ENCODE measurements at places on chromosomes 3 and 15. TPM values are rescaled to one million over a fixed set of nuclear protein-coding genes. Genes with fewer than 3 reads are reported as not detected.

DNA sequence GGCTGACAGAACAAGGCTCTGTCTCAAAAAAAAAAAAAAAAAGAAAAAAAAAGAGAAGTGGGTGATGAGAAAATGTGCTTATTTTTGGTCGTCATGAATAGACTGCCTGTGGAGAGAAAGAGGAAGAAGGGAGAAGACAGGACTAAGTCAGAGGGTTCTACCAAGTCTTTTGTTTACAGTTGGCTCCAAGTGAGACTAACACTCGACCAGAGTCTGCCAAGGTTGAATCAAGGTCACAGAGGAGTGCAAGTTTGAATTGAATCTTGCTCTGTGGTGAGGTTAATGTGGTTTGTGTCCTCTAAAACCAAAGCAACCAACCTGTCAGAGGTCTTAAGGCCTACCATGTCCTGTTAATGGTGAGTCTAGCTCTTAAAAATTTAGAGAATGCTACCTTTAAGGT, 334.1 kb upstream of the GRM7 start:
- no peak for DNase-seq

DNA sequence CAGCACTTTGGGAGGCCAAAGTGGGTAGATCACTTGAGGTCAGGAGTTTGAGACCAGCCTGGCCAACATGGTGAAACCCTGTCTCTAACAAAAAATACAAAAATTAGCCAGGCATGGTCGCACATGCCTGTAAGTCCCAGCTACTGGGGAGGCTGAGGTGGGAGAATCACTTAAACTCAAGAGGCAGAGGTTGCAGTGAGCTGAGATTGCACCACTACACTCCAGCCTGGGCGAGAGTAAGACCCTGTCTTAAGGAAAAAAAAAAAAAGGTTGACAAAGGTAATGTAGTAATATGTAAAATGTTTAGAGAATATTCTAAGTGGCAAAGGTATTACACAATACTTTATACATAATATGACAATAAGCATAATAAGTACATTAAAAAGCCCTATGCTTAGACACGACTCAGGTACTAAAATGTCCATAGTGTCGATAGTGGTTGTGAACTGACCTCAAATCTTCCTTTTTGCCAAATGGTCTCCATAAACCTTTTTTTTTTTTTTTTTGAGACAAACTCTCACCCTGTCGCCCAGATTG, 16.5 kb downstream of the RPN1 start:
- DNase-seq, result no peak

DNA sequence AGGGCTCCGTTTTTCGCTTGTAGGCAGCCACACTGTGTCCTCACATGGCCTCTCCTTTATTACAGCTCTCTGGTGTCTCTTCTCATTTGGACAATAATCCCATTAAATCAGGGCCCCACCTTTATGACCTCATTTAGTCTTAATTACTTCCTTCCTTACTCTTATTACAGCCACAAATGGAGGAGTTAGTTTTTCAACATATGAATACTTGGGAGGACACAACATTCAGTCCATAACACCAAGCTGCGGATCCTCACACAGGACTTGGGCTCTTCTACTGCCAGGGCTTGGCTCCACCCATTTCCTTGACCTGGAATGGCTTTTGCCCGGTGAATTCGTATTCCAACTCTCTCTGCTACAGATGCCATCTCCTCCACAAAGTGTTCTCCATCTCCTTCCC, 74.3 kb upstream of the SLC7A14 start:
- DNase-seq, result no peak

DNA sequence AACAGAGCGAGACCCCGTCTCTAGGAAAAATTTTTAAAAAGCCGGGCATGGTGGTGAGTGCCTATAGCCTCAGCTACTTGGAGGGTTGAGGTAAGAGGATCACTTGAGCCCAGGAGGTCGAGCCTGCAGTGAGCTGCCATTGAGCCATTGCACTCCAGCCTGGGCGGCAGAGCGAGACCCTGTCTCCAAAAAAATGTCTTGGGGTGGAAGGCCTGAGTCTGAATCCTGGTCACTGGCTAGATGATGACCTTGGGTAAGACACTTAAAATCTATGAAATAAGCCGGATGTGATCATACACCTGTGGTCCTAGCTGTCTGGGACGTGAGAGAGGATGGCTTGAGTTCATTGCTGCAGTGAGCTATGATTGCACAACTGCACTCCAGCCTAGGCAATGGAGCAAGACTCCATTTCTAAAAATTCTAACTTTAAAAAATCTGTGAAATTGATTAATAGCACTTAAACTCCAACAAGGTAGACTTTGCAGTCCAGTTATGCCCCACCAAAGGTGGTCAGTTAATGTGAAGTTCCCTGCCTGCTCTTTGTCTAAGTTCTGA, 157.3 kb upstream of the UMPS start:
- no peak for DNase-seq

GRCh38 chr3:136626493-136626892, 125.7 kb downstream of the STAG1 start:
- no peak for DNase-seq

DNA sequence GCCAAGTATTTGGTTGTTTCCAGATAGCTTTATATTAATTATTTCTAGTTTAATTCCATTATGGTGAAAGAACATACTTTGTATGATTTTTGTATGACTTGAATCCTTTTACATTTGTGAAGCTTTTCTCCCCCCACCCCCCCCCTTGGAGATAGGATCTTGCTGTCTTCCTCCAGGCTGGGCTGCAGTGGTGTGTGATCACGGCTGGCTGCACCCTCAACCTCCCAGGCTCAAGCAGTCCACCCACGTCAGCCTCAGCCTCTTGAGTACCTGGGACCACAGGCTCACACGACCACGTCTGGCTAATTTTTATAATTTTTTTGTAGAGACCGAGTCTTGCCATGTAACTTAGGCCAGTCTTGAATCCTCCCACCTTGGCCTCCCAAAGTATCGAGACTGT, 29.5 kb downstream of the ARL8B start:
- no peak for DNase-seq

- no peak for DNase-seq
Measured at GRCh38 chr15:60328852-60329443, 68.8 kb downstream of the ANXA2 start.

DNA sequence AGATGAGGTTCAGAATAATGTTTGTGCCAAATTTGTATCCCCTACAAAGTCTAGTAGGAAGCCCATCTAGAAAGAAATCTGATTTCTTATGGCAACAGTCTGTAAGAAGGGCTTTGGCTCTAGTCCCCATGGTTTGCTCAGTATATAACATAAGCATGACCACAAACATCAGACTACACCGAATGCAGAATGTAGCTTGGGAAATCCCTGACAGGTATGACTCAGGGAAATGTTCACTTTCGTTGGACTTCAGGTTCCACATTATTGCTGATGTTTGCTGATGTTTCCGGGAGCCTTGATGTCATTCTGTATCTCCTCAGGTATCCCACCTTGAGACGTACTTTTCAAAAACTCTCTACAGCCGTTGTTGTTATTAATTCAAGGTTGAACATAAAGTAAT, 304.4 kb upstream of the TGFBR2 start:
- DNase-seq, result no peak

GRCh38 chr3:174651951-174652350, 207.2 kb upstream of the NAALADL2 start:
- no peak for DNase-seq

GRCh38 chr3:27670619-27671018, 51.5 kb downstream of the EOMES start:
- no peak for DNase-seq

DNA sequence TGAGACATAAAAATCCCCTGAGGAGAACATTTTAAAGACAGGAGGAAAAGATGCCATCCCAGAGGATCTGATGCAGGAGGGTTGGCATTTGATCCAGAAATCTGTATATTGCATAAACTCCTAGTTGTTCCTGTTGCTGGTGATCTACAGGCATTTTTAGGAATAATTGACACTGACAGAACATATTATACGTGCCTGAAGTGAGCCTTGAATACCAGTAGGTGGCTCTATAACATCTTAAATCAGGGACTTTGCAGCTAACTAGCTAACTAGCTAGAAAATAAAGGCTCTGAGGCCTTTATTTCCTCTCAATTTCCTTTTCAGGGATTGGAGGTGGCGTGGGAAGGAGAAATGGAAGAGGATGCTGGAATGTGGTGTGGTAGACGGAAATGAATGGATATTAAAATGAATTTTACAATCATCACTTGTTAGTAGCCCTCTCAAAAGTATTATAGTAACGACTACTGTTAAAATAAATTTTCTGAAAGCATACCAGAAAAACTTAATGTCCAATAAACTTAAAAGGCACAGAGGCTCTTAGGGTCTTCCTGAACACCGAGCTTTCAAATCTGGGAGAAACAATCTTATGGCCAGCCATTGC, 73.8 kb upstream of the ZBED2 start:
- no peak for DNase-seq

- no peak for DNase-seq
Measured at GRCh38 chr3:112781599-112781998, 65.1 kb downstream of the CD200R1L start.

- no peak for DNase-seq
Measured at GRCh38 chr3:142087676-142088075, 61.7 kb downstream of the TFDP2 start.

GRCh38 chr15:31517711-31518110, 191.1 kb downstream of the KLF13 start:
- no peak for DNase-seq

DNA sequence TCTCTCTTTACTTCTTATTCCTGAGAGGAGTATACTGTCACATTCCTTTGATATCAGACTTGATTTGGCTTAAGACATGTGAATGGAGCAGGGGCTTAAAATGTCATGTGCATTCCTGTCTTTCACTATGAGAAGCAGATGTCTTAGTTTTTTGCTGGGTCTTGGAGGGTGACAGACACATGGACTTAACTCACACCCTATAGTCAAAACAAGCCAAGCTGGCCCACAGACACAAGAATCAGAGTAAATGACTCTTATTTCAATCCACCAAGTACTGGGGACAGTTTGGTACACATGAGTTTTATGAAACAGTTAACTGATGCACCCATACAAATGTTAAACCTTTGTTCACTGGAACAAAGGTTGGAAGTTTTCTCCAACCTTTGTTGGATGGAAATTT, 1024.1 kb upstream of the CFAP20DC start:
- no peak for DNase-seq

DNA sequence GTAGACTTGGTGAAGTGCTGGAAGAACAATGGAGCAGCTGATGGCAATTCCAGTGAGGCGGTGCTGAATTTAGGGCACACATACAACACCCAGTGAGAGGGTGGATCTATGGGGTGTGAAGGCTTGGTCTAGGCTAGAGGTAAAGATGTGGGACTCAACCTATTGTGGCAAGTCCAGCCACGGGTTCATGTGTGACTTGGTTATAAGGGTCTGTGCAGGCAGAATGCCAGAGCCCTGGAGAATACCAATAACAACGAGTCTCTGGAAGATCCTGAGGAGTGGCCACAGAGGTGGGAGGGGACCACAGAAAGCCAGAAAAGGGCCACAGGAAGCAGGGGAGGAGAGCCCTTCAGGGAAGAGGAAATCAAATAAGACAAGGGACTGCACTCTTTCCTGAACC, 55.0 kb downstream of the VGLL4 start:
- DNase-seq, result no peak

- no peak for DNase-seq
Measured at GRCh38 chr3:125675791-125676190, 80.5 kb upstream of the OSBPL11 start.

DNA sequence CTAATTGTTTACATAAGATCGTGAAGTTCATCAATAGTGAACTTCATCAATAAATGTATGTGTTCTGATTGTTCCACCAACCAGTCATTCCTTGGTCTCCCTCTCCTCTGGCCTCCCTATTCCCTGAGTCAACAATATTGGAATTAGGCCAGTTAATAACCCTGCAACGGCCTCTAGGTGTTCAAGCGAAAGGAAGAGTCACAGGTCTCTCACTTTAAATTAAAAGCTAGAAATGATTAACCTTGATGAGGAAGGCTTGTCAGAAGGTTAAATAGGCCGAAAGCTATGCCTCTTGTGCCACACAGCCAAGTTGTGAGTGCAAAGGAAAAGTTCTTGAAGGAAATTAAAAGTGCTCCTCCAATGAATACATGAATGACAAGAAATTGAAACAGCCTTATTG, 89.4 kb upstream of the ACKR4 start:
- DNase-seq, result no peak

DNA sequence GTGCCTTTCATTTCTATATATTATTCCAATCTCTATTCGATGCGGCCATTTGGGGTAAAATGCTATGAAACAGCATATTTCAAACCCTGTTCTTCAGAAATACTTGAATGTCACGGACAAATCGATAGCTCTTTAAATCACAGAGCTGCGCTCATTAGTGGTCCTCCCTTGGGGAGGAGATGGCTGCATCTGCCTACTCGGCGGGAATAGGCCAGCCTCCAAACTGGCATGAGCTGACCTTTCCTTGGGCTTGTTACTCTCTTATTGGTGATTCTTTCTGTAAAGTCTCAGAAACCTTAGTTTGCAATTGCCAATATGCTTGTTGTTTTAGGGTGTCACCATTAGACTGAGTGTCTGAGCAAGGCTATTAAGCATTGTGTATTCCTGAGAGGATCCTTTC, 120.9 kb downstream of the BDH1 start:
- no peak for DNase-seq

- no peak for DNase-seq
Measured at GRCh38 chr3:73797311-73797710, 172.6 kb upstream of the PDZRN3 start.

The STOML1 gene
- total RNA-seq, result 21.1 TPM

The RBMS3 gene
- 53.2 TPM for total RNA-seq

The CNTN4 gene
- total RNA-seq, result 3.7 TPM

The EAF2 gene
- 3.8 TPM for total RNA-seq

The HEXA gene
- 82.3 TPM for total RNA-seq

The CPNE9 gene
- total RNA-seq, result not detected

The CACNA2D2 gene
- total RNA-seq, result 7.8 TPM

The SLC9C1 gene
- total RNA-seq, result 0.26 TPM

The PLCH1 gene
- total RNA-seq, result 1.3 TPM

The P2RY1 gene
- 4.3 TPM for total RNA-seq

The CFAP100 gene
- not detected for total RNA-seq

The KLHL25 gene
- total RNA-seq, result 5.9 TPM
